ENCODE measurements at places on chromosomes 6 and 20. TPM values are rescaled to one million over a fixed set of nuclear protein-coding genes. Genes with fewer than 3 reads are reported as not detected.

Gene PAK5
- total RNA-seq, result not detected

DNA sequence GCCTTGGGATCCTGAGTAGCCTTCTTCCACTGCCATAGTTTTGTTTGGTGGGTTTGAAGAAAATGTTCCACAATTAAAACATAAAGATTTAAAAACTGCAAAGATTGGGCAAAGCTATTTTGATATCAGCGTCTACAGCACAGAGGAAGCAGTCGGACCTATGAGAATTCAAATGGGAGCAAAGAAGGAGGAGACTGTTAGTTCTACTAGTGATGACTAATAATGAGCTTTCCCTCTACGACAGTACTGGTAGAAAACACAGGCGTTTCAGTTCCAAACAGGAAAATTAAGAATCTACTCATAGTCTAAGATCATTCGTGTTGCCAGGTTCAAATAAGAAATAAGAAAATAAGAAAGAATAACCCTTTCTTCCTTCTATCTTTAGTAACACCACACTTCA, 121.2 kb downstream of the INSM1 start:
- DNase-seq, result no peak

DNA sequence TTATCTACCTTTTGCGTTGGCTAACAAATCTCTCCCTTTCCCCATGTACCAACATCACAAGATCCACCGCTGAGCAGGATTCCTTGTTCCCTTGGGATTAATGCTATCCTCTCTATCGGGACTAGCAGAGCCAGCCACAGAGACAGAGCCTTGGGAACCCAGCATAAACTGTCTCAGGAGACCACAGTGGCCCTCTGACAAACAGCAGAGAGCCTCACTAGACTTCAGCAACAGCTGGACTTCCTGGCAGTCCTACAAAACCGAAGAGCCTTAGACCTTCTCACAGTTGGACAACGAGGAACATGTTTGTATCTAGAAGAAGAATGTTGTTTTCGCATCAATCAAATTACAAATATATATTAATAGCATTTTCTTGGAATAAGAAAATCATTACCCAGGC, 39.6 kb upstream of the POU5F1 start:
- no peak for DNase-seq

DNA sequence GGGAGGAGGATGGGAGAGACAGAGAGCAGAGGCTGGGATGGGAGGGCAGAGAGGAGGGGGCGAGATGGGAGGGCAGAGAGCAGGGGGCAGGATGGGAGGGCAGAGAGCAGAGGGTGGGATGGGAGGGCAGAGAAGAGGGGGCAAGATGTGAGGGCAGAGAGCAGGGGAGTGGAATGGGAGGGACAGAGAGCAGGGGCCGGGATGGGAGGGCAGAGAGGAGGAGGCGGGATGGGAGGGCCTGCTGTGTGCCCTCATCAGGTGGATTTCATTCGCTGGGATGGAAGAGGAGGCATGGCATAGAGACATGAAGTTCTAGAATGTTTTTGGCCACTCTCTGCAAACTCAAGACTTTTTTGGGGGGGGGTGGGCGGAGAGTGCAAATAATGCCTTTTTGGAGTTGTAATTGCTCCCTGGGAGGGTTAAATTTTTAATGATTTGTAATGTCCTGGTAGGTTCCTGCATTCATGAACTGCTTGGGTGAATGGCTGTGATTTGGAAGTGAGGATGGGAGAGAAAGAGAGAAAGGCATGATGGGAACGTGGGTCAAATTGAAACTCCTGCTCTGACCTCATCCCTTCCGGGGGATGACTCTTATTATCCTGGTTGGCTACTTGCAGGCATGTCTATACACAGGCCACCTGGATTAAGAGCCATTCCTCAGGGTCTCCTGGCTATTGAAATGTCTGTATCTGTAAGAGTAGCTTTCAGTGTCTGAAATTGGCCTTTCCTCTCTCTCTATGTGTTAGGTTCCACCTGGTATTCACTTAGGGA, 162.4 kb upstream of the AGPAT4 start:
- no peak for DNase-seq

DNA sequence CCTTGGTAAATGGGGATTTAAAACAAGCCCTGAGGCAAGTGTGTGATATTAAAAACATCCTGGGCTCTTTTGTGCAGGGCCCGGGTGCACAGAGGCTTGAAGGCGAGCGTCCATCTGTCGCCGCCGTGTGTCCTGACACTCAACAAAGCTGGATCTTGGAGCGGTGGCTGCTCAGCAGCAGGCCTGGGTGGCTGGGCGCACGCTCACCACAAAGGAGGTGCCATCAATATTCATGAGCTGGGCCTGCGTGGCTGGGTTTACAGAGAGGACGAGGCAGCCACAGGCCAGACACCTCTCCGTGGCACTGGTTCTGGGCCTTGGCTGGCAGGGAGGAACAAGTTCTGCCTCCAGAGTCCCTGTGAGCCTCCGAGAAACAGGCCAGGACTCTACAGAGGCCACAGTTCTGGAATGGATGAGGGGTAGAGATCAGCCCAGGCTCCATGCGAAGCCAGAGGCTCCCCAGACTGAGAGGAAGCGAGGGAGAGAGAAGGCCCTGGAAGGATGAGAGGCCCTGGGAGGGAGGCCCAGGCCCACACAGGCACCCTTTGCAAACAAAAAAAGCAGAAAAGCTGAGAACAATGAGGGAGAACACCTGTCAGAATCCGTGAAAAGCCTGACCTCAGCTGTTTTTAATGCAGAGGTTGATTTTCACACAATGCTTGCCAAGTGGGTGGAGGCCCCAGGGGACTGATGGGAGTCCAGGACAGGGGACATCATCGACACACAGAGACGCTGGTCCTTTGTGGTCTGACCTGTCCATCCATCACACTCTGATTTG, 21.9 kb downstream of the BHLHE23 start:
- no peak for DNase-seq

DNA sequence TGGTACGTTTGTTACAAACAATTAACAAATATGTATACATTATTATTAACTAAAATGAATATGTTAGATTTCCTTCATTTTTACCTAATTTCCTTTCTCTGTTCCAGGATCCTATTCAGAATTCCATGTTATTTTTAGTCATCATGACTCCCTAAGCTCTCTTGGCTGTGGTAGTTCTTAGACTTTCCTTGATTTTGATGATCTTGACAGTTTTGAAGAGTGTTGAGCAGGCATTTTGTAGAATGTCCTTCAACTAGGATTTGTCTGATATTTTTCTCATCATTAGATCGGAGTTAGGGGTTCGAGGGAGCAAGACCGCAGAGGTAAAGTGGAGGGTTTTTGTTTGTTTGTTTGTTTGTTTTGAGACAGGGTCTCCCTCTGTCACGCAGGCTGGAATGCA, 44.3 kb upstream of the ZNF184 start:
- no peak for DNase-seq

DNA sequence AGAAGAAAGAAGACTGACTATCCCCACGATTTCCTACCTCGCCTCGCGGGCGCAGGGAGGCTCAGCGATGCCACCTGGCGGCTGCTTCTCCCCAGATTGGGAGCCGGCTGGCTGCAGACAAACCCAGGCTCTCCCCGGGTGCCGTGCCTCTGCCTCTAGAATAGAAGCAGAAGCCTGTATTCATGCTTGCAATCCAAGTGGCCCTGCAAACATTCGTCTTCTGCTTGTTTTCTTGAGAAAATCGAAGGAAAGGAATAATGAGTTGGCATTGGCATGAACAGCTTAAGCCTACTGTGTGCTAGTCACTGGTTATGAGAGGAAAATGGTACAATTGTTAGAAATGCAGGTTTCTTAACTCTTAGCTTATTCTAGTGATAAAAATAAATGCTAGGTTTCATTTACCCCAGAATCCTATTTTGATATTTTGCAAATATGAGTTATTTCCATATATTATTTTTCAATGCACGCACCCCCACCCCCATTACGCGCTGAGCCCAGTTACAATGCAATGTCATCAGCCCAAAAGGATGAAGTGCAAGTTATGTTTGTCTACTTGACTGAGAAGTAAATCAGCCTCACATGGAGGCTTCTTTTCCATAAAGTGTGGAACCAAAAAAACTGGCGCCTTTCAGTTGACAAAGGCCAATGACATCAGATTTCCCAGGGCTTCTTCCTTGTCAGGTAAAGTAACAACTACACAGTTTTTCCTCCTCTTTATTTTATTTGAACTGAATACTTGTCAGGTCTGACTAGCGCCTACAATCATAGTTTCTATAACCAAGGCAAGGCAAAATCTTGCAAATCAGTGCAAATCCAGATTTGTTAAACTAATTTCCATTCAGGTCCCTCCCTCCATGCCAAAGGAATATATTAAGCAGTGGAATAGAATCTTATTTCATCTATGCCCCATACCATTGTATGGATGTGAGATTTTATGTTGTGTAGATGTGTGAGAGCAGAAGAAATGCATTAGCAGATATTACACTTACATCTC, 3.9 kb upstream of the SOX4 start:
- peak; percentile 73 for DNase-seq

Measured in activated T-cell treated with anti-CD3 and anti-CD28 coated beads, Interleukin-2, amount 50 U/mL, for 4 hours (primary cell).